ENCODE measurements at places on chromosomes 1 and 21. TPM values are rescaled to one million over a fixed set of nuclear protein-coding genes. Genes with fewer than 3 reads are reported as not detected.

DNA sequence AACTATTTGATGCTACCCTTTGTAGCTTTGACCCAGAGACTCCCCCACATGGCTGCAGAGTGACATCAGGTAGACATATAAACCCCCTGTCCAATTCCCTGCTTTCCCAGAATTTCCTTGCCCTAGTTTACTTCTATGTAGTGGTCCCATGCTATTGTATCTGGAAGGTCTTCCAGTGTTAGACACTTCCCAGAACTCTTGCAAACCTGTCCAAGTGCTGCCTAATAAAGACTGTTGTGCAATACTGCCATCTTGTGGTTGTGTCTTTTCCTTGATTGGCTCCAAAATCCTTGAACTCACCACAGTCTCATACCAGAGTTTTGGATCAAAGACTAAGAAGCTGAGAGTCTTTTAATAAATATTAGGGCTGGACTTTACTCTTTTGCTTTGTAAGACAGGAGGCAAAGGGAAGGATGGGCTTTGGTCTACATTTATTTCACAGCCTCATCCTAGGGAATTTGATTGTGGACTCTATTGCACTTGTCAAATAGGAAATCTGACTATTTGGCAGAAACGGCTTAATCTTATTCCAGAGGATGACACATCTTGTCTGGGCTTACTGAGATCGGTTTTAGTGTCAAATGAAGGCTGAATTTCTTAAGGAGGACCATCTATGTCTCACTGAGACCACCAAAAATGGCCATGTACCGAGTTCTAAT, 169.9 kb downstream of the LRRC7 start:
- no peak overlapping the region for H3K27ac ChIP-seq
- DNase-seq = no peak
- no peaks in the 10 kb centered on the region for H3K27me3 ChIP-seq
- H3K4me1 ChIP-seq = no peaks in the 10 kb centered on the region
- H3K36me3 ChIP-seq = no peaks in the 10 kb centered on the region

DNA sequence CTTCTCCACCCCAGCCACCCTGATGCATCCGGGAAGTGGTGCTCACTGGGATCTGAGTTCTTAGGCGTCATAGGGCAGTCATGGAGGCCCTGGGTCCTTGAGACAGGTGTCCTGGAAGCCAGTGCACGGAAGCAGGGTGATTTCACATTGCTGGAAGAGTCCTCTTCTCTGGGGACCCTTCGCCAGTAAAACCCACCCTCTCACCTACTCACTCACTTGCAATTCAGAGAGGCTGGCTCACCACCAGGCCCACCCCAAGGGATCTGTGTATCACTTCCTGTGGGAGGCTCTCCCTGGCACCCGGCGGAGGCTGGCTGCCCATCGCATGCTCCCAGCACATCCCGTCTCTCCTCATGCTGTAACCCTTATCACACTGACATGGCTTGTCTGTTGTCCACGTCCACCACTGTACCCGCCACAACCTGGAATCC, 40.2 kb upstream of the EPS8L3 start:
- peak overlapping the region; percentile 47 for H3K27ac ChIP-seq
- H3K4me3 ChIP-seq = no peak overlapping the region
- DNase-seq = peak; percentile 92
- H3K4me1 ChIP-seq = peaks cover 32% of the 10 kb centered on the region
- H3K27me3 ChIP-seq = no peaks in the 10 kb centered on the region

DNA sequence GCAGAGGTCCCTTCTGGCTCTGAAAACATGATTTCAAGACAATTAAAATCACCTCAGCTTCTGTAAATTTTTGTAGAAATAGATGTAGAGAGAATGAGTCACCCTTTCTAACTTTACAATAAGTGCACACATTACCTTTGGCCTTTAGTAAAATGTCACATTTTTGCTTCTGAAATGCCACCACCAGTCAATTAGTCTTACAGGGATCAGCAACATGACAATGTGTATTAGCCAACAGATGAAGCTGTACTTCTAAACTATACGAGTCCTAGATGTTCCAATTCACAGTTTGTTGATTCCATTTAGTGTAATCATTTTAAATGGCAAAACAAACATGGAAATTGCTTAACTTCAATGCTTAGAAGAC, 23.1 kb downstream of the C21orf91 start:
- no peak overlapping the region for H3K27ac ChIP-seq
- DNase-seq = no peak
- no peaks in the 10 kb centered on the region for H3K27me3 ChIP-seq
- no peaks in the 10 kb centered on the region for H3K4me1 ChIP-seq
- no peak overlapping the region for H3K4me3 ChIP-seq

- H3K4me1 ChIP-seq = no peaks in the 10 kb centered on the region
- H3K36me3 ChIP-seq = no peaks in the 10 kb centered on the region
- no peak overlapping the region for H3K4me3 ChIP-seq
- H3K27ac ChIP-seq = no peak overlapping the region
Observed at GRCh38 chr1:202316186-202316585, 25.6 kb downstream of the UBE2T start.

DNA sequence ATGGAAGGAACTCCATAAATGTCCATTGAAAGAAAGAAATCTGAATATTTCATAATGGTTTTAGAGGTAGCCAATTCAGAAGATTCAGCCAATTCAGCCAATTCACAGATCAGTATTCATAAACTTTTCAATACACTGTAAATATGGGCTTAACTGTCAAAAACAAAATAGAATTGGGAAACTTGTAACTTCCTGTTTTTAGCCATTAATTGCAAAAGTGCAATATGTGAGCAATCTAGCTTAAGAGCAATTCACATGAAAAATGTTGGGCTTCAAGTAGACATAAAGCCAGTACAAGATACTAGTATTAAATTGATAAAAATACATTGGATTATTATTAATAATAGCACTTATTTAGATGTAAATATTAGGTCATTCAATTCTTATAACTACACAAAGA, 27.5 kb upstream of the PLPPR4 start:
- H3K27me3 ChIP-seq = no peaks in the 10 kb centered on the region
- no peaks in the 10 kb centered on the region for H3K4me1 ChIP-seq
- H3K4me3 ChIP-seq = no peak overlapping the region
- no peak overlapping the region for H3K27ac ChIP-seq
- DNase-seq = no peak
- H3K36me3 ChIP-seq = no peaks in the 10 kb centered on the region

GRCh38 chr1:169443923-169444322, 16.6 kb upstream of the CCDC181 start:
- no peaks in the 10 kb centered on the region for H3K4me1 ChIP-seq
- no peak for DNase-seq
- no peak overlapping the region for H3K27ac ChIP-seq
- no peak overlapping the region for H3K4me3 ChIP-seq
- H3K27me3 ChIP-seq = no peaks in the 10 kb centered on the region
- H3K36me3 ChIP-seq = no peaks in the 10 kb centered on the region

- no peak overlapping the region for H3K27ac ChIP-seq
- H3K4me3 ChIP-seq = no peak overlapping the region
- DNase-seq = no peak
- no peaks in the 10 kb centered on the region for H3K4me1 ChIP-seq
Observed at GRCh38 chr1:88618331-88618730, 65.7 kb upstream of the PKN2 start.

- H3K4me1 ChIP-seq = peaks cover 15% of the 10 kb centered on the region
- H3K36me3 ChIP-seq = no peaks in the 10 kb centered on the region
- H3K27ac ChIP-seq = no peak overlapping the region
- H3K4me3 ChIP-seq = no peak overlapping the region
- no peaks in the 10 kb centered on the region for H3K27me3 ChIP-seq
Observed at GRCh38 chr1:244065960-244066388, 14.9 kb downstream of the ZBTB18 start.

DNA sequence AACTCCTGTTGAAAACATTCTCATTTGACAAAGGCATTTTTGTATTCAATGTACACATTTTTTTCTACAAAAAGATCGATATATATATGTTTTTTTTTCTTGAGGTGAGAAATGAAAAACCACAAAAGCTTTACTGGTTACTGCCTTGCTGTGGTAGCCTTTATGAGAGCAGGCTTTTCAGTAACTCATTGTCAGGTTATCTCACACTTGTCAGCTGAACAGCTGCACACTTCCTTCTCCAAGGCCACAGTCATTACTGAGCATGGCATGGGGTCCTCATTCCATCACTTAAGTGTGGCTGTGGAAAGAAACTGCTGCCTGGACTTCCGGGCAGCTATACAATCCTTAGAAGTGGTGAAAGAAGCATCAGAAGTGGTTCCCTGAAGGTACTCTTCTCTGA, 169.3 kb upstream of the ZP4 start:
- H3K4me1 ChIP-seq = no peaks in the 10 kb centered on the region
- H3K27ac ChIP-seq = no peak overlapping the region
- no peaks in the 10 kb centered on the region for H3K27me3 ChIP-seq
- no peak for DNase-seq
- no peaks in the 10 kb centered on the region for H3K36me3 ChIP-seq

- peaks cover 34% of the 10 kb centered on the region for H3K4me1 ChIP-seq
- no peaks in the 10 kb centered on the region for H3K36me3 ChIP-seq
- peak overlapping the region; percentile 19 for H3K27ac ChIP-seq
- no peaks in the 10 kb centered on the region for H3K27me3 ChIP-seq
Observed at GRCh38 chr1:55588309-55588708, 373.1 kb upstream of the USP24 start.

- no peaks in the 10 kb centered on the region for H3K4me1 ChIP-seq
- H3K27ac ChIP-seq = no peak overlapping the region
- no peak overlapping the region for H3K4me3 ChIP-seq
- H3K36me3 ChIP-seq = no peaks in the 10 kb centered on the region
- H3K27me3 ChIP-seq = peaks cover 2% of the 10 kb centered on the region
Observed at GRCh38 chr1:30749691-30750583, 7.6 kb downstream of the LAPTM5 start.

GRCh38 chr1:43934101-43934985, 742 bp downstream of the ARTN start:
- H3K4me3 ChIP-seq = peak overlapping the region; percentile 69
- DNase-seq = peak; percentile 98
- H3K36me3 ChIP-seq = peaks cover 11% of the 10 kb centered on the region
- peaks cover 20% of the 10 kb centered on the region for H3K4me1 ChIP-seq
- H3K27ac ChIP-seq = no peak overlapping the region

DNA sequence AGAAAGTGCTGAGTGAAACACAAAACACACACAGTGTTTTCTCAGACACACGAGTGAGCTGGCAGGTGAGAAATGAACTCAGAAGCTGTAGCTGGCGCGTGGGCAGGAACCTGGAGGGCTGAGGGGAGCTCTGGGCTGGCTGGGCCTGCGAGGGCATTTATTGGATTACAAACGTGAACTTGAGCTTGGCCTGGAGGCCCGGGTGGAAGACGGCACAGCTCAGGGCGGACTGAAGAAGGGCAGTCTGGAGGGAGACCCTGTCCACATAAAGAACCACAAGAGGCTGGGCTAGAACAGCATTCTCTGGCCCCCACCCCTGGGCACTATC, 52.1 kb upstream of the ADARB1 start:
- peaks cover 5% of the 10 kb centered on the region for H3K4me1 ChIP-seq
- no peak overlapping the region for H3K4me3 ChIP-seq
- no peaks in the 10 kb centered on the region for H3K36me3 ChIP-seq
- DNase-seq = no peak
- no peaks in the 10 kb centered on the region for H3K27me3 ChIP-seq
- no peak overlapping the region for H3K27ac ChIP-seq

DNA sequence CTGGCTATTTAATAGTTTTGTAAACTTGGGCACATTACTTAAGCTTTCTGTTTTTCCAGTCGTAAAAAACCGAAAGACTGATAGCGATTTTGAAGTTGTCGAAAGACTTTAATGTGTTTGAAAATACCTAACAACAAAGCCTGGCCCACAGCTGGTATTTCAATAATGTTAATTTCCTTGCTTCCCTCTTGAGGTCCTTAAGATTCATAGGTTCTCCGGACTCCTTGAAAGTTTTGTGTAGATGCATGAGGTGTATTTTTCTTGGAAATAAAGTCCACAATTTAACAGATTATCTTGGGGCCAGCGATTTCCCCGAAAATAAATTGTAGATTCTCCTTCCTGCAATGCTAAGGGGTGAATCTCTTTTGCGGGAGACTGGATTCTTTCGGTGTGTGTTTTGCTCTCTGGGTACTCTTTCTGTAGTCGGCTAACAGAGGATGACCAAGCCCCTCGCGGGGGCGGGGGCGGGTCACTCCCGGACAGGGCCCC, 735 bp upstream of the YTHDF2 start:
- H3K27me3 ChIP-seq = no peaks in the 10 kb centered on the region
- H3K36me3 ChIP-seq = peaks cover 24% of the 10 kb centered on the region
- H3K4me3 ChIP-seq = peak overlapping the region; percentile 97
- H3K4me1 ChIP-seq = peaks cover 17% of the 10 kb centered on the region

- no peak overlapping the region for H3K4me3 ChIP-seq
- no peaks in the 10 kb centered on the region for H3K36me3 ChIP-seq
- peaks cover 2% of the 10 kb centered on the region for H3K4me1 ChIP-seq
- DNase-seq = no peak
- no peak overlapping the region for H3K27ac ChIP-seq
Observed at GRCh38 chr1:84073266-84073665, 70.8 kb upstream of the PRKACB start.

- H3K4me3 ChIP-seq = no peak overlapping the region
- H3K36me3 ChIP-seq = no peaks in the 10 kb centered on the region
- H3K27me3 ChIP-seq = no peaks in the 10 kb centered on the region
- DNase-seq = no peak
- no peak overlapping the region for H3K27ac ChIP-seq
- H3K4me1 ChIP-seq = no peaks in the 10 kb centered on the region
Observed at GRCh38 chr1:177106614-177107365, 57.7 kb downstream of the ASTN1 start.

DNA sequence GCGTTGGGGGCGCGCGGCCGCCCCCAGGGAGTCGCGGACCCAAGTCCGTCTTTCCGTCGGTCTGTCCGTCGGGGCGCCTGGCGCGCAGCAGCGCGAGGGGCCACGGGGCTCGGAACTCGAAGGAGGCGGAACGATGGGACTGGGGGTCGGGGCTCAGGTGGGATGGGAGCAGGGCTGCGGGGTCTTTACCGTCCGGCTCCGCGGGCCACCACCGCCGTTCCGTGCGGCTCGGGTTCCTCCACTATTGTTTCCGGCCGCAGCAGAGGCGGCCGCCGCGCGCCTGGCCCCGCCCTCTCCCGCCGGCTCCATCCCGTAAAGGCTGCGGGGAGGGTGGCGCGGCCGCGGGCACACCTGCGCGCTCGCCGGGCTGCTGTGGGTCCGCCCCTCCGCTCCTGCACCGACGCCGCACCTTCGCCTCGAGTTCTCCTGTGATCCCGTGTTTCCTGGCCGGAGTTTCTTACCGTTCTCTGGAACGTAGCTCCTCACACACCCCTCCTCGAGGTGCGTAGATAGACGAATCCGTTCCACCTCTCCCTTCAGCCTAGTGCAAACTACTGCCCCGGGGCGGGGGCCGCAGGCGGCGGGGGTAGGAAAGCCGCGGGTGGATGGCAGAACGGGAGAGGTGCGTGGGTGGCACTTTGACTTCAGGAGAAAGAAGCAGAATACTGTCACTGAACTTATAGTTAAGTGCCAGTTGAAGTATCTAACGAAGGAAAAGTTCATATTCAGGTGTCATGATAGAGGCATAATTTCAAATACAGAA, at the start of gene C21orf91:
C21orf91 (minus strand) TSS at position 243 of the 763 bp plus-strand sequence. CDS start 1,038 bp downstream, outside the sequence.
- H3K27ac ChIP-seq = peak within 1 kb of the TSS; percentile 95
- peak; percentile 97 for DNase-seq
- H3K36me3 ChIP-seq = peaks cover 5% of the 10 kb centered on the region
- H3K4me1 ChIP-seq = peaks cover 11% of the 10 kb centered on the region
- no peaks in the 10 kb centered on the region for H3K27me3 ChIP-seq

The TMEM269 gene
- under 0.01 TPM for total RNA-seq

The NFASC gene
- 36.9 TPM for total RNA-seq

The OR14K1 gene
- total RNA-seq = 0.36 TPM

The C1orf210 gene
- total RNA-seq = not detected

The NTMT2 gene
- not detected for total RNA-seq

The RAB42 gene
- total RNA-seq = 5.0 TPM

All from osteoblast (primary cell).